ENCODE measurements at places on chromosomes 6 and 20.

- no peak for DNase-seq
These were observed 62.8 kb downstream of the GRM4 start for GRCh38 chr6:34082864-34083626.

GRCh38 chr6:128606611-128607010, 86.2 kb upstream of the PTPRK start:
- no peak for DNase-seq

DNA sequence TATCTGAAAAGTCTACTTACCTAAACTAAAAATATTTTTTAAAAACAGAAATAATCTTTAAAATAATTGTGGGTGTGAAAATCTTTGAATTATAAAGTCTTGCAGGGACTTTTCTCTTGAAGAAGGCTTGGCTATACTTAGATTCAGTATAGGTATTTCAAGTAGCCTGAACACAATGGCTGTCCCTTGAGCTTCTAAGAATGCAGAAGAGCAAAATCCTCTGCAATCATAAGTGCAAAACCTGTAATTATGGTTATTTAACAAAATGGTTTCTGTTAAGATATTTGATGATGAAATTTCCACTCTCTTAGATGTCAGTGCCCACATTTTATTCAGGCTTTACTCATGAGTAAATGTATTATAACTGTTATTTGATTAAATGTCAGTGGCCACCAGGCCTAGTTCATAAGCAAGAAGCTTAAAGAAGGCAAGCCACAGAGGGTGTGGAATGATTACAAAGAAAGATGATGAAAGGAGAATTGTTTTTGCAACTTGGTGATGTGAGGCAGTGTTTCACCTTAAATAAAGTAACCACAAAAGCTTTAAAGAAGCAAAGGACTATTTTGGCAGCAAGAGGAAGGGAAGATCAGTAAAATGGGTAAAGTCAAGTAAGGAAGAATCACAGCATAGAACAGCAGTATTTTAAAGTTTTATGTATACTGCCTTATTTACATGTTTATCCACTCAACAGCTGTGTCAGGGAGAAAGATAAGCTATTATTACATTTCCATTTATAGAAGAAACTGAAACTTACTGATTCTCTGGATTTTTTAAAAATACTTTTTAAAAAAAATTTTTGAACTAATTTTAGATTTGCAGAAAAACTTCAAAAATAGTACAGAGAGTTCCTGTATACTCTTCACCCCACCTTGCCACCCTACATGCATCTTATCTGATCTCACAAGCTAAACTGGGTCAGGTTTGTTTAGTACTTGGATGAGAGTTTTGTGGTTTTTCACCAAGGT, 351.2 kb upstream of the RUNX2 start:
- no peak for DNase-seq

DNA sequence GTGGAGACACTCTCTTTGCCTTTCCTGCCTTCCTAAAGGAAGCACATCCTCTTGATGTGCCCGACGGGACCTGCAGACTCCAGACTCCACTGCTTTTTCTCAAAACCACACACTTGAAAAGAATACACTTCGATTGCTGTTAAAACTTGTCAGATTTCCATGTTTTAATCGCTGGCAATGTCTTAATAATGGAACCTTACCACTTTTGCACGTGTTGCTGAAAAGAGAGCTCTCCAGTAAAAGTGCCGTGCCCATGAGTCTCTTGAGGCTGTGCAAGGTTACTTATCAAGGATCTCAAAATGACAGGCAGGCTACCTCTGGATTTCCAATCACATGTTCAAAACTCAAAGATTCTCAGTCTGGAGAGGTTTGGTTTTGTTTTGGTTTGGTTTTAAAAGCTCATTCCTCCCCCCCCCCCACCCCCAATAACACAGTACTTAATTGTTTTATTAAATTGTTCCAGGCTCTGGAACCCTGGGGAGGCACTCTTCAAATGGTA, 12.0 kb upstream of the TFAP2A start:
- DNase-seq = no peak

DNA sequence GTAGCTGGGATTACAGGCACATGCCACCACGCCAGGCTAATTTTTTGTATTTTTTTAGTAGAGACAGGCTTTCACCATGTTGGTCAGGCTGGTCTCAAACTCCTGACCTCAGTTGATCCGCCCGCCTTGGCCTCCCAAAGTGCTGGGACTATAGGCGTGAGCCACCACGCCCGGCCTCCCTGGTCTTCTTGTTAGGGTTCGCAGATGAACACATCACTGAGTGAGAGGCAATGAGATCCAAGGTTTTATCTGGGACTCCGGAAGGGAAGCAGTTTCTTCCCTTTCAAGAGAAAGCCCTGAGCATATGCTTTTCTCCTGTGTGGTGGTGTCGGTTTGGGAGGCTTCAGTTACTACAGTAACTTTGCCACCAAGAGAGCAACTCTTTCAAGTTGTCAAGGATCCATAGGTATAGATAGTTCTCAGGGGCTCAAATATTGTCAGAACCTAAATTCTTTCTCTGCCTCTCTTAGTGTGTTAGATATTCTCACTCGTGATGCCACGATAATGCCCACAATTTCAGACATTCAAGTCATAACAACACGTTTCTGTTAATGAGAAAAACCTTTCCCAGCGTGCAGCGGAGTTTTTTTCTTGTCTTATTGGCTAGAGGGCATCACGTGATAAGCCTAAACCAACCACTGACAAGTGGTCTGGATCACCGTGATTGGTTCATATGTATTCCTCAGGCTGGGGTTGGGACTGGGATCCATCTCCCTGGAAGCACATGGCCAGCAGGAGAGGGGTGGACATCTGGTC, 36.2 kb upstream of the NCOA3 start:
- DNase-seq = no peak

DNA sequence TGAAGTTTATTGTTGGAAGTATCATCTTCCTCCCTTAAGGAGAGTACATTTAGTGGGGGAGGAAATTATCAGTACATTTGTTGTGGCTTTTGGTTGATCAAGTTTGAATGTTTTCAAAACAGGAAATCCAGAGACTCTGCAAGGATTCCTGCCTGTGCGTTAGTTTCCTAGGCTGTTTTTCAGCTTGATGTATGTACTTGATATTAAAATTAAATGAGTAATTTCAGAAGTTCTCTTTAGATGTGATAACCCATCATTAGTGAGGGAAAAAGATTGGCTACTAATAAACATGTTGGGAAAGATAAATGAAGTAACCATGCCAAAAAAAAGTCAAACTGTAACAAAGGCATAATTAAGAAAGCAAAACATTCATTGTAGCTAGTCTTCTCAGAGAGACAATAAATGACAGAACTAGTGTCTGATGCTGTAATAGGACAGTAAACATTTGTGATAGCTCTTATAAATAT, 88.0 kb upstream of the TULP1 start:
- no peak for DNase-seq

DNA sequence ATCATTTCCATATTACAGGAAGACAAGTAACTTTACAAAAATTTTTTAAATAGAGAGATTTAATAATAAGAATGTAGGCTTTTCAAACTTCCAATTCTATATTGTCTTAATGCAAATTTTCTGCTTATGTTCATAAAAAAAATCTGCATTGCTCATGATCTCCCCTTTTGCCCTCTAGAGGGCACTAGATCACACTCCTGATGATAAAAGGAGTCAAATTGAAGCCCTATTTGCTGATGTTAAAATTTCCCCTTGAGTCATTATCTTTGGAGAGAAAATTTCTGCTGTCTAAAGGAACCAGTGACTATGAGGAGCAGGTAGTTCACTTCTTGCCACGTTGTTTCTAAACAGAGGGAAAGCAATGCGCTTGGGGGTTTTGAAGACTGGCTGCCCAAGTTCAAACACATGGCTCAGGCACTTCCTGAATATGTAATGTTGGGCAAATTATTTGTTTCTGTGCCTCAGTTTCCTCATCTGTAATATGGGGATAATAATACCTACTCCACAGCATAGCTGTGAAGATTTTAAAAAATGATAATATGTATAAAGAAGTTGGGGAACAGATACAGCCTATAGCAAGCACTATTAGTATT, 874.2 kb downstream of the TFAP2A start:
- no peak for DNase-seq

- DNase-seq = no peak
These were observed 47.6 kb downstream of the MDGA1 start for GRCh38 chr6:37650071-37650481.

DNA sequence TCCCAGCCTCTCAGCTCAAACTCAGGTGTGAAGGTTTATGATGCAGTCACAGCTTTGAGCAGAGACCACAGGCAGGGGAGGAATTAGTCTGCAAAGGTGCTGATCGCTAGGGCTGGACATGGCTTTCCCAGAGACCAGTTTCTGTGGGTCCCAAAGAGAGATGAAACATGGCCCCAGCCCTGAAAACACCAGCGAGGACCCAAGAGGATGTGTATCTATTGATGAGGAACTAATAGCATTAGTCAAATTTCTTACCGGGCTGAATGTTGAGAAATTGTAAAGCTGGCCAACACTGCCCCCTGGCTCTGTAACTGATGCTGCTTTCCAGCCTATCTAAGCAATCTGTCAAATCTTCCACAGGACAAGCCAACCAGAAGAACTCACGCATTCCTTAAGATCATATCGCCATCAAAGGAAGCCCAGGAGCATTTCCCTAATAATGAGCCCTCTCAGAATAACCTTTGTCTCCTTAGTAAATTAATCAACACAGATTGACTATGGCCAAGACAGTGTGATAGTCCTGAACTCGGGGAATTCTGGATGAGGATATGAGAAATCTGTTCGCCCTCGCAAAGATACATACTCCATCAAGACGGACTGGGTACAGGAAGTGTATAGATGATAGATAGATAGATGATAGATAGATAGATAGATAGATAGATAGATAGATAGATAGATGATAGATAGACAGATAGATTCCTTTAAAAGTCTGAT, 7.8 kb upstream of the ACSS1 start:
- DNase-seq = peak; percentile 71

DNA sequence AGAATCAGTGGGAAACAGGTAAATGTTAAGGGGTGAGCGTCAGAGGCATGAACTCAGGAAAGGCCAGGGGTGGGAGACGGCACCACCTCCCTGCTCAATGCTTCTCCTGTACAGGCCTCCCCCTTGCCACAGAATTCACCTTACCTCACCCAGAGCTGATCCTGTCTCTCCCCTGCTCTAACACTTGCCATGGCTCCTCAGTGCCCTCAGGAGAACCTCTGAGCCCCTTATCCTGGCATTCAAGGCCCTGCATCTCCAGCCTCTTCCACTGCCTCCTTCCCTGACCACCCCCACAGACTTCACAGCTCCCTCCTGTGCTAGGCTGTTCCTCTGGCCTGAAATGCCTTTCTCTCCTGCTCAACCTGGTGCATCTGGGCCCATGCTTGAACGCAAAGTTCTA, 33.9 kb downstream of the BPIFB1 start:
- no peak for DNase-seq

DNA sequence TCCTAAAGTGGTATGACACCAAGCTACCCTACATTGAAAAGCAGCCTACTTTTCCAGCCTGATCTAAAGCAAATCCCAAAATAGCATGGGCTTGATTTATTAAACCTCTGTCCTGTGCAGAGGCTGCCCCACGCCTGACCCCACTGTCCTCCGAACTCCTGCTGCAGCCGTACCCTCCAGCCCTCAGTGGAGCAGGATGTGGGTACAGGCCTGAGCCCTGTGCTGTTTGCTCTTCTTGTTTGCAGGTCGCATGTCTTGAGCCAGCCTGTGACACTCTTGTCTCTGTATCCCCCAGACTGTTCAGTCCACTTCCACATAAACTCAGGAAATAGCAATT, 61.2 kb downstream of the RPP40 start:
- DNase-seq = no peak

GRCh38 chr6:11065436-11066202, 21.5 kb upstream of the ELOVL2 start:
- no peak for DNase-seq

- no peak for DNase-seq
These were observed 87.6 kb downstream of the FOXA2 start for GRCh38 chr20:22496817-22497216.

DNA sequence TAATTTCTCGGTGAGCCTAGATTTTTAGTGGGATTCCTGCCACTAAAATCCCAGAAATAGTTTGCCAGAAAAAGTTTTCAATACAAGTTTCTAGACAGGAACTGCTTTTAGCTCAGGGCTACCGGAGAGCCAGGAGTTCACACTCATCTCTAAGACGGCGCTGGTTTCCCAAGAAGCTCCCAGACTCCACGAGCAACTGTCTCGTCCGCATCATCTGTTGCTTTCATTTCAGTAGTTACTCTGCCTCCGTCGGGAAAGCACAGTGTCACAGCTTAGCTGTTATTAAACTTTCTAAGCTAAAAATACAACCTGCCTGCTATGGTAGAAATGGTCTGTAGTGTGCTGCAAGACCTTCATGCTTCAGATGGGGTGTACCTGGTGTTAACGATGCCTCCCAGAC, 197.3 kb upstream of the SNX9 start:
- no peak for DNase-seq

- no peak for DNase-seq
These were observed 216.2 kb upstream of the ZNF217 start for GRCh38 chr20:53809728-53810365.

DNA sequence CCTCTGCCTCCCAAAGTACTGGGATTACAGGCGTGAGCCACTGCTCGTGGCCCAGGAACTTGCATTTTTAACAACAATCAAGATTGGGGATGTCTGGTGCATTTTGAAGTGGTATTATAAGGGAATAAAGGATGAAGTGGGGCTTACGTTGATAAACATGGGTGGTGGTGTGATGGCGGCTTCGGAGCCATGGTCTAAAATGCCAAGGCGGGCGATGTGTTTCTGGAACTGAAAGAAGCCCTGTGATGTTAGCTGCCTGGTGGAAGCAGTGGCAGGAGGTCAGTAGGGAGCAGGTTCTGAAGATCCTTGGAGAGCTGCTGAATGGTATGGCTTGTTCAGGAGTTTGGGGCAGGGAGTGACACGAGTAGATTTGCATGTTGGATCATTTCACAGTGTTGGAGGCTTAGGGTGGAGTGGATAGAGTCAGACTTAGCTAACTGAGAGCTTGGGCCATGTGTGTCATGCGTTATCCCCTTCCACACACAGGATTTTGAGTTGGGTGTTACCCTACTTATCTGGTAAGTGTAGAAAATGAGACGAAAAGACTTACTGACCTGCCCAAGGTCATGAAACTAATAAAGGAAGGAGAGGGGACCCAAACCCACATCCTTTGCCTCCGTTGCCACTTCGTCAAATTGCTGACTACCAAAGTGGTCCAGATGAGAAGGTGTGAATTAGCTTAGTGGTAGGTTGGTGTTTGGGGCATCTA, 1.5 kb downstream of the NELFCD start:
- no peak for DNase-seq

DNA sequence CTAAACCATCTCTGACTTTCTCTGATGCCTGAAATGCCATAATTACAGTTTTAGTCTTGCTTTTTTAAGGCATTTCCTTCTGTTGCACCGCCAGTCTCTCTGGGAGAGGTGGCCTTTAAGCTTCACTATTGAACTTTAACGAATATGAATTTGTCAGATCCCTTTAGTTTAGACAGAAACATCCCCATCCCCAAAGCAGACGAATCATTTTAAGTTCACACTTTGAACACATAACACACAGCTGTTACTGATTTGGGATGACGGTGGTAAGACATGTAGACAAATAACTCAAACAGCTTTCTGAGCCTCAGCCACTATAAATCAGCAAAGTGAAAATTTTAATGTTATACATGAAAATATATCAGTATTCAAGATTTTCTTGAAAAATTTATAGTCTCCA, 7.2 kb upstream of the IPCEF1 start:
- DNase-seq = no peak

- no peak for DNase-seq
These were observed 1.5 kb upstream of the CRIP3 start for GRCh38 chr6:43310134-43310533.
